ENCODE measurements at places on chromosomes 1 and 21.

DNA sequence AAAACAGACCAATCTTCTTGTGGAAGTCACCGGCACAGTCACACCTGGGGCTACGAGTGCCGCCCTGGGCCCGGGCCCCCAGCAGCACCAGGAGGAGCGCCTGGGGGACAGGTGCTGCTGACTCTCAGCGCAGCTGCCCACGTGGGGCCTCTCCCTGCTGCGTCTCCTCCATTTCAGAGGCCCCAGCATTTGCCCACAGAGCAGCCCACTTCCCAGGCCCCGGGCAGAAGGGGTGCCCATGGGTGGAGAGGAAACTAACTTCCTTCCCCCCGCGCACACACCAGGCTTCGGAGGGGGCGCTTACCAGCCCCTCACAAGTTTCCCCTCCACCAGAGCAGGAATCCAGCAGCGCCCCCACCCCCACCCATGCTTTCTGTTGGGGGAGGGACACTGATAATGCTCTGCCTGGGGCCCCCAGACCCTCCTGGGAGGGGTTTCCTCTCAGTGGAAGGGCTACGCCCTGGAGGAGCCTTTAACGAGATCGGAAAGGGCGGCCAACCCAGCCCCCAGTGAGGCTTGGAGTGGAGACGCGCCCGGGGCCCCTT lies 440 bp downstream of the TNFRSF25 start:
- peak; percentile 30 for DNase-seq

DNA sequence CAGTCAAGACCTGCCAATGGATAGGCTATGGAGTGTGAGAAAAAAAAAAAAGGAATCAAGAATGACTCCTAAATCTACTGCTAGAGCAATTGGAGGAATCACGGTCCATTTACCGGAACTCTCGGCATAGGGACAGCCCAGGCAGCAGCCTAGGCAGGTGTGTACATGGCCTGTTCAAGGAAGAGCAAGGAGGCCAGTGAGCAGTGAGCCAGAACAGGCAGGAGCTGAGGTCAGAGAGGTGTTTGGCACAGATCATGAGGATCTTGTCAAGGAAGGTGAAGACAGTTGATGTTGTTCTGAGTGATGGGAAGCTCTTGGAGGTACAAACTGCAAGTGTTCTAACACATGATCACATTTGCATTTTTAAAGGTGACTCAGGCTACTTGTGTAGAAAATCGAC lies 40.6 kb upstream of the HHAT start:
- DNase-seq = no peak

DNA sequence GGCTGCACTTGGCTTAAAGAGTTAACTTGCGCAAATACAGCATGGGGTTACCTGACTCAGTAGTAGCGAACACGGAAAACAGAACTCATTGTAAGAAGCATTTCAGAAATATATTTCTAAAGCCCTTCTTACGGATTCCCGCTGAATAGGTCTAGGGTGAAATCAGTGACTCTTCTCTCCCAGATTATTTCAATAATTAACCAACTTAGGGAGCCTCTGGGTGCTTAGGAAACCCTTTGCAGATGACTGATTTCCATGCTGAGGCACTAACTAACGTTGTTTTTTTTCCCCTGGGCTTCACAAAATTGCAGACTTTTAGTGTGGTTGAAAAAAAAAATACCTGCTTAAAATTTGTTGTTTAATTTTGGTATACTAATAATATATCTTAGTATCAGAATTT lies 40.3 kb downstream of the BTG3 start:
- DNase-seq = no peak

- DNase-seq = peak; percentile 29
Measured at GRCh38 chr1:88973520-88974137, 18.8 kb downstream of the KYAT3 start.

DNA sequence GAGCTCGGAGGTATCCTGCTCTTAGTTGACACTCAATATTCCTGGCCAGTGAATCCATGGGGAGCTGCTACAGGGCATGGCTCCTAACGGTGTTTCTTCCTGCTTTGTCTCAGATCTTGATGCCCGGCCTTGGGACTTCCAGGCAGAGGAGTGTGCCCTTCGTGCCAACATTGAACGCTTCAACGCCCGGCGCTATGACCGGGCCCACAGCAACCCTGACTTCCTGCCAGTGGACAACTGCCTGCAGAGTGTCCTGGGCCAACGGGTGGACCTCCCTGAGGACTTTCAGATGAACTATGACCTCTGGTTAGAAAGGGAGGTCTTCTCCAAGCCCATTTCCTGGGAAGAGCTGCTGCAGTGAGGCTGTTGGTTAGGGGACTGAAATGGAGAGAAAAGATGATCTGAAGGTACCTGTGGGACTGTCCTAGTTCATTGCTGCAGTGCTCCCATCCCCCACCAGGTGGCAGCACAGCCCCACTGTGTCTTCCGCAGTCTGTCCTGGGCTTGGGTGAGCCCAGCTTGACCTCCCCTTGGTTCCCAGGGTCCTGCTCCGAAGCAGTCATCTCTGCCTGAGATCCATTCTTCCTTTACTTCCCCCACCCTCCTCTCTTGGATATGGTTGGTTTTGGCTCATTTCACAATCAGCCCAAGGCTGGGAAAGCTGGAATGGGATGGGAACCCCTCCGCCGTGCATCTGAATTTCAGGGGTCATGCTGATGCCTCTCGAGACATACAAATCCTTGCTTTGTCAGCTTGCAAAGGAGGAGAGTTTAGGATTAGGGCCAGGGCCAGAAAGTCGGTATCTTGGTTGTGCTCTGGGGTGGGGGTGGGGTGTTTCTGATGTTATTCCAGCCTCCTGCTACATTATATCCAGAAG lies 16.7 kb downstream of the ALX3 start:
- peak; percentile 16 for DNase-seq

GRCh38 chr1:11365744-11366387 lies 92.9 kb downstream of the UBIAD1 start:
- no peak for DNase-seq

- no peak for DNase-seq
Measured at GRCh38 chr1:236147068-236147467, 4.7 kb downstream of the GPR137B start.

GRCh38 chr1:11746092-11746491 lies 10.2 kb downstream of the AGTRAP start:
- no peak for DNase-seq

GRCh38 chr1:103122983-103123720 lies 14.8 kb upstream of the COL11A1 start:
- DNase-seq = no peak

- DNase-seq = peak; percentile 39
Measured at GRCh38 chr1:116711263-116711840, 42.9 kb upstream of the CD2 start.

GRCh38 chr1:207821464-207822045 lies 69.7 kb downstream of the CD46 start:
- DNase-seq = no peak

GRCh38 chr1:169914531-169914930 lies 20.8 kb upstream of the SCYL3 start:
- DNase-seq = no peak

DNA sequence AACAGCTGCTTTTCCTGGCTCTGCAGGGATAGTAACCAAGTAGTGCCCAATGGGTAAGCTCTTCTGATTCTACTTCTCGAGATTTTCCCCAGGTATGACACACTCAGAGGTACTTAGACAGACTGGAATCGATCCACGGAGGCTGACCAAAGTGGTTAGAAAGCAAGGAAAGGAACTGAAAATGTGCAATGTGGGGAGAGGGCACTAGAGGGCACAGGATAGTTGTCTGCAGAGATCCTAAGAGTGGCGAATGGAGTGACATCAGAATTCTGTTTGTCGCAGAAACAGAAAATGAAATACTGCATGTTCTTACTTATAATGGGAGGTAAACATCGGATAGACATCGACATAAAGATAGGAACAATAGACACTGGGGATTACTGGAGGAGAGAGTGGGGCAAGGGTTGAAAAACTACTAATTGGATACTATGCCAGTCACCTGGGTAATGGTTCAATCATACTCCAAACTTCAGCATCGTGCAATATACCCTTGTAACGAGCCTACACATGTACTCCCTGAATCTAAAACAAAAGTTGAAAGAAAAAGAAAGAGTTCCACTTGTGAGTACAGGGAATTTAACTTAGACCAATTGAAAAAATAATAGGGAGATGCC lies 23.3 kb downstream of the CYP2J2 start:
- DNase-seq = peak; percentile 3

- no peak for DNase-seq
Measured at GRCh38 chr1:18795002-18795689, 64.3 kb downstream of the TAS1R2 start.

DNA sequence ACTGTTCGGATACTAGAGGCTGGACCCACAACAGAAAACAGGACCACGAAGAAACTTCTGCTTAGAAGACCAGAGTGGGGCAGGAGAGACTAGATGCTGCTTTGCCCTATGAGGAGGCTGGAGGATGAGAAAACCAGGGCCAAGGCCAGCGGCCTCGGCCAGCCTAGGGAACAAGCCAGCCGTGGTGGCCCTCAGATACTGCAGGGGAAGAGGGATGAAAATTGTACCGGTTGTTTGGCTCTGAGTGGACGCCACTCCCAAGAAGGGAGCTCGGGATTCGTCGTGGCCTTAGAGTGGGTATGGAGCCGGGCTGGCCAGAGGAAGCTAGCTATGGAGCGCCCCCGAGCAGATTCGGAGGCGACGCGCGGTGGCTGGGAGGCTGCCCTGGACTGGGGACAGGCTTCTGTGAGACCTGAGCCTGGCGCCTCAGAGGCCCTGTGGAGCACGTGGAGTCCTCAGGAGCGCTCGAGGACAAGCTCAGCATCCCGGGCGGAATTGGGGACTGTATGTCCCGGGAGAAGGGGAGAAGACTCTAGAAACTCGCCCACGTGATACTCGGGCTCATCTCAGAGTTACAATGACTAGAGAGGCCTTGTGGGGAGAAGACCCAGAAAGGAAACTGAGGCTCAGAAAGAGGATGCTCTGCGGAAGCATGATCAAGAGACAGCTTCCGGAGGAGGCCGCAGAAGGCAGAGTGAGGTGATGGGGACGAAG lies 2.8 kb downstream of the PRRX1 start:
- DNase-seq = no peak

DNA sequence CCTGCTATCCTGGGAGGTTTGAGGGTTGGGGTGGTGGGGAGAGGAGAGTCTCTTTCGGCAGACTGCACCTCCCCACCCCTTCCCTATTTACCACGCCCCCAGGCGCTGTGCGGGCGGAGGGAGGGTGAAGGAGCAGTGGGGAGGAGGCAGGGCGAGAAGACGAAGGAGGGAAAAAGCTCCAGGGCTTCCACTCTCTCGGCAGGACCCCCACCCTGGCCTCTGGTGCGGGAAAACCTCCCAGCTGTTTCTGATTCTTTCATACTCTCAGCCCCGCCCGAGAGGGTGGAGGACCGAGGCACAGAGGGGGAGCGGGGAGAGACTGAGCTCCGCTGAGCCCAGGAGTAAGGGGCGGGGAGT lies 866 bp upstream of the WNT2B start:
- DNase-seq = no peak

- DNase-seq = no peak
Measured at GRCh38 chr1:226532553-226532952, 16.0 kb upstream of the STUM start.

DNA sequence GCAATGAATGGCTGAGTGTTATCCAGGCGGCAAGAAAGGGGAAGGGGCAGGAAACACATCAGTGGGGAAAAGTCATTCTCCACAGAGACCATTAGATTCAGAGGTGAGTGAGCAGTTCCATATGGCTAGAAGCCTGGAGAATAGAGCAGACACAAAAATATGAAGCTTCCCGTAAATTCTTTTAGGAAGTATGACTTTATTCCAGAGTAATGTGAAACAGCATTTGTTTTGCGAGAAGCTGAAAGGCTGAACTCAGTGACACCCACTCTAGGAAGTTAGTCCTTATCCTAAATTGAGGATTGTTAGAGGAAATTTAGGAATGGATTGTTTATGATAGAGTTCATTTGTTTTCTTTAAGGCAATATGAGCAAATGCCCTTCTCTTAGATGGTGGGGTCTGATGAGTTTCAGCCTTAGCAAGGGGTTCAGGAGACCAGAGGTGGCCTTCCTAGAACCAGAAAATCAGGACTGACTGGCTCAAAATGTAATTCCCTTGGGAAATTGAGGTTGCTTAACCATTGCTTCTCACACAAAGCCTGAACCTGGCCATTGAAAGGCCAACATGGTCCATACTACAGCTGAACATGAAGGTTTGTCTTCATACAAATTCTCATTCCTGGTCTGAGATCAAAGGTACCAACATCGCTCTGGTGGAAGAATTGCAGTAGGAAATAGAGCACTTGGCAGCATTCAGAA lies 167.5 kb downstream of the TPR start:
- DNase-seq = no peak

DNA sequence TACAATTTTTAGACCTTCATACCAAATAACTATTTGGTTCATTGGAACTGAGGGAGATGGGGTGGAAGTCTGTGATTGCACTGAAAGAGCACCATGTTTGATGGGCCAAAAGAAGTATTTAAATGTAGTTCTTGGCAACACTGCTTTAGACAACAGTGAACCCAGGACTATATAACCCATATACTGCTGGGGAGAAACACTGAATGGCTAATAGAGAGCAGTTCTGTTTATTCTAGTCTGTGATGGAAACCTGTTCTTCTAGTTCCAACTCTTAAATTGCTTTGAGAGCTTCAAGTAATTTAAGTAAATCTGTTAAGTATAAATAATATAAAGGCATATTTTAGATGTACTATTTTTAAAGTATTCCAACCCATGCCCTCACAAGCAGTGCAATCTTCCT lies 96.3 kb downstream of the NIBAN1 start:
- no peak for DNase-seq

DNA sequence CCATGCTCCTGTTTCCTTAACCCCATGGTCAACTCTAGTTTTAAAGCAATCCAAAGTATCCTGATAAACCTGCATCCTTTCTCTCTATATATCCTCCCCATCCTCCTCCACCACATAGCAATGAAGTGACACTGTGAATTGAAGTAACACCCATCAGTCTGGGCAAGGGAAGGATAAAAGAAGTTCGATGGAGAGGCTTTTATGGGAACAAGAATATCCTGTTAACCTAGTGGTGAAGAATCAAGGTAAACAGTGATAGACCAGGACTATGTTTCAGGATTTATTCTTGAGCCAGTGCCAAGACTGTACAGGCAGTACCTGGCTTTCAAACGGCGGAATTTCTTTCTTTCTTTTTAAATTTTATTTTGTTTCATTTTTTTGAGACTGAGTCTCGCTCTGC lies 17.6 kb downstream of the RABIF start:
- no peak for DNase-seq

DNA sequence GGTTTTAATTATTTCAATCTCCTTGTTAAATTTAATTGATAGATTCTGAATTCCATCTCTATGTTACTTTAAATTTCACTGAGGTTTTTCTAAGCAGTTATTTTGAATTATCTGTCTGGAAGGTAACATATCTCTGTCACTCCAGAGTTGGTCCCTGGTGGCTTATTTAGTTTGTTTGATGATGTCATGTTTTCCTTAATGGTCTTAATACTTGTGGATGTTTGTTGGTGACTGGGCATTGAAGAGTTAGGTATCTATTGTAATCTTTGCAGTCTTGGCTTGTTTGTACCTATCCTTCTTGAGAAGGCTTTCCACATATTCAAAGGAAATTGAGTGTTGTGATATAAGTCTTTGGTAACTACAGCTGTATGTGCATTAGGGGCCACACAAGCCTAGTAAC lies 810.0 kb upstream of the NEGR1 start:
- no peak for DNase-seq

GRCh38 chr1:165683848-165684485 lies 14.4 kb downstream of the ALDH9A1 start:
- DNase-seq = no peak

- peak; percentile 50 for DNase-seq
Measured at GRCh38 chr1:119582801-119583200, 65.3 kb downstream of the ZNF697 start.

Measured in NCI-H1105 treated with DMSO at 0.1 percent for 48 hours (cell line).